ENCODE measurements at places on chromosomes 6 and 20.

- DNase-seq = no peak
Observed at GRCh38 chr20:60570481-60571277, 612.5 kb downstream of the CDH26 start.

GRCh38 chr6:40247516-40248115 is 313.4 kb upstream of the MOCS1 start:
- DNase-seq = no peak

DNA sequence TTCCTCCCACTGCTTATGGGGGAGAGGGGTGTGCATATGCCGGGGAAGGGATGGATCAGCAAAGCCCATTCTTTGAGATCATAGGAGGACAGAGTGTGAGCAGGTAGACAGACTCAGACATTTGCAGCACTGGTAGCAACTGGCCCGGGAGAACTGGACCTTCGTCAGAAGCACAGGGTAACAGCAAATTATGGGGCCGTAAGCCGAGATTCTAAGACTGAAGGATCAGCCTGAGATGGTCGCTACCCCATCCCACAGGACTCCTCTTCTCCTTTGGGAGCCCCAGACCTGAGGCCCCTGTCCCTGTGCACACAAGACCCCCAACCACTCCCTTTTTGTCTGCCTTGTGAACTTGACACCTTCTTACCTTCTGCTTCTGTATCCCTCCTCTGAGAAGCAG is 106.5 kb downstream of the TOX2 start:
- DNase-seq = no peak

DNA sequence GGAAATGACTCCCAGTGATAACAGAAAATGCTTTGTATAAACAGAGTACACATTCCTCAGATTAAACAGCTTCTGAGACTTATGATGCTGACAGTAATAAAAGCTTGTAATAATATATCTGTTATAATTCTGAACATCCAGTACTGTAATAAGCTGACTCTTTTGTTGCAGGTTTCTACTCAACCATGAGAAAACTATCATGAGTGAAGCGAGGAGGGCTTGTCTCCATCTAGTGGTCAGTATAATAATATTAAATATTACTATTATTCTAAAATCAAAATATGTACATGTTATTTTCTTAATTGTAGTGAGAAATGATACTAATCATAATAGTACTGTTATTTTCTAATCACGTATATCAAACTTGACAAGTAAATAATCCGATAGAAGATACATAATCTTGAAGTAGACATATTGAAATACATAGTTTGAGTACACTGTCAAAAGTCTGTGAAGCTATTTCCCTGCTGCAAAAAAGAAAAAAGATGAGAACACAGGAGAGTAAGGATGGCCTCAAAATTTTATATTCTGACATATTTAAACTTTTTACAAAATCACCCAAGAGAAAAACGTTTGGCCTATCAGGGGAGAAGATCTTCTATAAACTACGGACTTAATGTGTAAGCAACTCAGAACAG is 183.1 kb downstream of the MOXD1 start:
- DNase-seq = peak; percentile 6

- no peak for DNase-seq
Observed at GRCh38 chr20:63025534-63026331, 19.0 kb upstream of the BHLHE23 start.

- no peak for DNase-seq
Observed at GRCh38 chr6:43378631-43379030, 9.2 kb upstream of the ZNF318 start.

- DNase-seq = no peak
Observed at GRCh38 chr6:7546896-7547295, 5.4 kb downstream of the DSP start.

- no peak for DNase-seq
Observed at GRCh38 chr6:19834858-19835257, 2.3 kb upstream of the ID4 start.

DNA sequence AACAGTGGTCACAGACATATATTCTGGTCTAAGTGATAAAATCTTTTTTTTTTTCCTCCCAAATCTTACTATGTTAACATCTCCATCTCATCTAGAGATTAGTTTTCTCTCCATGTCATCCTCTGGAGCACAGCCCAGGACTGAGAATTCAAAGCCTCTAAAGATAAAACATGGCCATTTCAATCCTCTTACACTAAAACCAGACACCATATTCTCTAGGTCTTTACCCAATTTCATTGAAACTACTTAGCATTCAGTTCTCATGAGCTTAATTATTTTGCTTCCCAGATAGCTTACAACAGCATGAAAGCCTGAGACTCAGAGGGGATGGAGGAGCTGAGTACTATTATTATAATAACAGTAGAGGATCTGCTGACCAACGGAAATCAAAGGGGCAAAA is 92.7 kb downstream of the FARS2 start:
- DNase-seq = no peak

DNA sequence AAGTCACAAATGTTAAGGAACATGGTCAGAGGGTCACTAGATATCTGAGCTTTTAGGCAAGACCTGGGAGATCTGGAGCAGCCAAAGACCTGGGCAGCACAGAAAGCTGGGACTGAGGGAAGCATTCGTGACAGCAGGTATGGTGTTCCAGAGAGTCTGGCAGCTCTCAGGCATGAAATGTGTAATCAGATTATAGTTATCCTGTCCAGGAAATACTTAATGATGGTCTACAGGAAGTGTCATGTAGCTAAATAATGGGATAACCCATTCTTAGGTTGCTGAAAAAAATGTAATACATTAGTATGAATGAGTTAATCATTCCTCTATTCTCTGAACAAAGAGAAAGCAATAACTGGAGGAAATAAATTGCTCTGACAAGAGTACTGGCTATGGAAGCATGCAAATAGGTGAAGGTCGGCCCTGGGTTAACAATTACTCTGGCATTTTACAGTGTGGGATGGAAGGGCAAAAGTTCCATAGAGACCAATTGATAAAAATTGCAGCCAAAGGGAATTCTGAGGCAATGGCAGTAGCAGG is 740.5 kb downstream of the CBLN4 start:
- no peak for DNase-seq

DNA sequence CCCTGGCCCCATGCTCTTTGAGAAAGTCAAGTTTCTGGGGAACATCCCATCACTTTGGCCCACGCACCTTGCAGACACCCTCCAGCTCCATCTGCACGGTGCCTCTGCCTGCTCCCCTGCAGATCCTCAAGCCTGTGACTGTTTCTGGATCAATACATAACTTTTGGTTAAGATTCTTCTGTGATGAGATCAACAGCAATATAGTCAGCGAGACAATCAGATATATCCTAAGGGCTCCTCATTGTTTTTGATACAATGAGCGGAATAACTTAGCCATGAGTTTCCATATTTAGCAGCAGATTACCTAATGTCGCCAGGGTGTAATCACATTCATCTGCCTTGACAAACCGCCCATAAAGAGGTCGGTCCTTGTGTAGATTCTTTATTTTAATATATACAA is 109.3 kb upstream of the MTHFD1L start:
- DNase-seq = no peak

- peak; percentile 55 for DNase-seq
Observed at GRCh38 chr6:27693766-27694546, 218.2 kb downstream of the OR2B2 start.
